Mammary epithelial cell (primary cell): ENCODE measurements at places on chromosomes 7 and 10. TPM values are rescaled to one million over a fixed set of nuclear protein-coding genes. Genes with fewer than 3 reads are reported as not detected.

- DNase-seq: peak; percentile 50
Measured at GRCh38 chr7:116258734-116259133, 48.4 kb downstream of the TES start.

Gene SPACDR
- polyA plus RNA-seq: 0.33 TPM

GRCh38 chr10:3750854-3751253 is 34.2 kb downstream of the KLF6 start:
- DNase-seq: no peak

Gene ABCB8
- 31.7 TPM for polyA plus RNA-seq

GRCh38 chr10:19572056-19572455 is 244.2 kb upstream of the PLXDC2 start:
- no peak for DNase-seq

DNA sequence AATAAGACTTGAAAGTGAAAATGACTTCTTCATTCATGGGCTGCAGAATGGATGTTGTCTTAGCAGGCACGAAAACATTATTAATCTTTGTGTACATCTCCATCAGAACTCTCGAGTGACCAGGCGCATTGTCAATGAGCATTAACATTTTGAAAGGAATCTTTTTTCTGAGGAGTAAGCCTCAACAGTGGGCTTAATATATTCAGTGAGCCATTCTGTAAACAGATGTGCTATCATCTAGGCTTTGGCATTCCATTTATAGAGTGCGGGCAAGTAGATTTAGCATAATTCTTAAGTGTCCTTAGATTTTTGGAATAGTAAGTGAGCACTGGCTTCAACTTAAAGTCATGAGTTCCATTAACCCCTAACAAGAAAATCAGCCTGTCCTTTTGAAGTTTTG is 33.1 kb downstream of the PTTG1IP2 start:
- DNase-seq: no peak

DNA sequence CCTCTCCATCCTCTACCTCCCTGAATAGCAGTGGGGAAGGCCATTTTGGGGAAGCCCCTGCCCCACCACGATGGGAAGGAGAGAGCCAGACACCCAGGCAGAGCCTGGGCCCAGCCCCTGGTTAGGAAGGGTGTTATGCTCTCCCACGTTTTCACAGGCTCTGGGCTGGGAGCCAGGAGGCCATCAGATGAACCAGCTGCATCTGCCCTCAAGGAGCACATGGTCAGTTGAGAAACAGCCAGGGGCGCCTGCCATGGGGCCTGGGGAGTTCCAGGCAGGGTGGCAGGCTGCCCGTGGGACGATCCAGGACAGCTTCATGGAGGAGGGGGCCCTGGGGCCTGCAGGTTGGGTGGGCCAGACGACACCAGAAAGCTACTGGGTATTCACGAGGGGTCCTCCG is 47.5 kb downstream of the CAMK2B start:
- DNase-seq: no peak

DNA sequence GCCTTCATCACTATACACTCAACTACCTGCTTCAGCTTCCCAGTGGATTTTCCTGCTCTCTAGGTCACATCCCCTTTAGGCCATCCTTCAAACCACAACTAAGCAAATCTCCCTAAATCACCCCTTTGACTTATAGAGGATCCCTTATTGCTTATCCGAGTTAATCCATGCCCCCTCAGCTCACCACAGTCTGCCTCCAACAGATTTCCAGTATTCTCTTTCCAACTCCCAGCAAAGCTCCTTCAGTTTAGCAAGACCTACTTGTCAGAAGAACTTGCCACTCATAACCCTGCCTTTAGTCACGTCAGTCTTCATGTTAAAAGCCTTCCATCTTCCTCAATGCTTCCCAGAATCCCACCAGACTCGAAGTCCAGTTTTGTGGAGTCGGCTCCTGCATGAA is 38.6 kb downstream of the RAPGEF5 start:
- no peak for DNase-seq

- DNase-seq: peak; percentile 71
Measured at GRCh38 chr10:127908106-127908958, 1.4 kb downstream of the PTPRE start.

Gene NAT16
- polyA plus RNA-seq: not detected

Gene PIK3CG
- polyA plus RNA-seq: not detected

DNA sequence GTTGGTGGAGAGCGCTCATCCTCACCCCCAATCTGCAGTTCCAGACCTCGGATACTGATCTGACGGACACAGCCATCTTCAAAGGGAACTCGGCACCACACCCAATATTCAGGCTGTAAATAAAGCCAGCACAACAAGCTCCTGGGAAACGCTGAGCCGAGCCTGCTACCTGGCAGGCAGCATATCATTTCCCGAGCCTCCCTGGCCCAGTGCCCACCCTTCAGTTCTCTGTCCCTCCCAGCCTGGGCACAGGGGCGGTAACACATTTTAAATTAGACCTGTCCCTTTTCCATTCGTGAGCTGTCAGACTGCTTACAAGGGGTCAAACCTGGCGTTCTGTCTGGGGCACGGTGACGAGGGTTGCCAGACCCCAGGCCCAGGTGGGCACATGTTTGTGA is 250.5 kb downstream of the ARHGAP12 start:
- no peak for DNase-seq

DNA sequence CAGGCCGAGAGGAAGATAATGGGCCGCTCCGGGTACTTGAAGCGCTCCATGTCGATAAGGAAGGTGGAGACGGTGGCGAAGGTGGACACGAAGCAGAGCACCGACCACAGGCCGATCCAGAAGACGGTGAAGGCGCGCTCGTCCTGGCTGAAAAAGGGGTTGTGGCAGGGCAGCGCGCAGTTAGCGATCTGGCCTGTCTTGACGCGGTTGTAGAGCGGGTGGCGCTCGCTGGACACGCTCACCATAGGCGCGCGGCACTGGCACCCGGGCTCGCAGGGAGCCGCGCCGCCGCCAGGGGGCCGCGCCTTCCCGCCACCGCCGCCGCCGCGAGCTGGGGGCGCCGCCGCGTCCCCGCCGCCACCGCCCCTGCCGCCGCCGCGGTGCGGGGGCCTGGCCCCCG is 1.6 kb downstream of the FZD8 start:
- DNase-seq: peak; percentile 66

DNA sequence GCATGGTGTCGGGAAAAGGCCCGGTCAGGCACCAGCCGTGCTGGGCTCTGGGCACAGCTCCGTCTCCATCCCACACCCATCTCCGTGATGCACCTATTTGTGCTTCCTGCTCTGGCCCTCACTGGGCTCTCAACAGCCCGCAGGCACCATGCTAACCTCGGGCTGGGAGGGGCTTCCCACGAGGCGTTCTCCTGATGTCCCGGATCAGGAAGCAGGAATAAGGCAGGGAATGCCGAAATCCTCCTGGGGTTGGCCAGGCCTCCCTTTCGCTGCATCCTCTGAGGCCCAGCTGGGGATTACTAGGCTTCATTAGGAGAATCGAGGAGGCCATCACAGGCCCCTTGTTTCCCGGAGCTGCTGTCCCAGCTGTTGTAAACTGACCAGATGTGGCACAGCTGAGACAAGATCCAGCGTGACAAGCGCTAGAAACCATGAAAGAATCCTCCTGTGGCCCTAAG is 72.0 kb downstream of the FAM53B start:
- no peak for DNase-seq

DNA sequence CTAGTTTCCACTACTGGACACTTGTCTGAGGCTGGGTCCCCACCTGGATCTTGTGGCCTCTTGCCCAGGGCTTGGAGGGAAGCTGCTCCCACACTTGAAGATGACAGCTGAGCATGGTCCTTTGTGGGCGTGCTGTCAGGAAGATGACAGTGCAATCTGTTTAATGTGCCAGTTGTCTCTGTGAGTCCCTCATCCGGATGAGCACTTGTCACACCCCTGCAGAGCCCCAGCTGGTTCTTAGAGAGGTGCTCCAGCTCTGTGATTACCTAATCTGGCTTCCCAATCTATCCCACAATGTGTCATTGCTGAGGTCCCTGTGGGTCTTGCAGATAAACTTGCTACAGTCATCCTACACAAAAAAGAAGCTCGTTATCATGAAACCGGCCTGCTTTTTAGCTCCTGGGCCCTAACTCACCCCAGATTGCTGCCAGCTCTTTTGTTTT is 34.8 kb upstream of the CCSER2 start:
- no peak for DNase-seq

- DNase-seq: no peak
Measured at GRCh38 chr10:133087045-133087678, 562 bp upstream of the ADGRA1 start.

Gene CALCR
- polyA plus RNA-seq: not detected

Gene LRRD1
- not detected for polyA plus RNA-seq

Gene BCCIP
- polyA plus RNA-seq: 44.1 TPM

DNA sequence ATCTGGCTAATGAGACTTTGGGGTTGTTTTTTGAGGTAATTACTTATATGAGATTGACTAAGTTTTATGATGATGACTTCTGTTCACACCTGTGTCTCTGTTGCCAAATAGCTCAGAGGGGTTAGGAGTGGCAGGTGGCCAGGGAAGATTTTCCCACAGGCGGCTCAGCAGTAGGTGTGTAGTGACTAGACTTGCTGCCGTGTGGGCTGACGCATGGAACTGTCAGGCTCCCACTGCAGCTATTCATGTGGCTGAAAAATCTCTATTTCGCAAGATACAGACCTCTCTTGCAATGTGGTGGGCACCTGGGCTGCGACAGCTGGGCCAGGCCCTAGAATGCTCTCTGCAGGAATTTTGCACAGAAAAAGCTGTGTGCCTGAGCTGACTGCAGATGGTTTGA is 1.4 kb downstream of the CPA4 start:
- peak; percentile 86 for DNase-seq

DNA sequence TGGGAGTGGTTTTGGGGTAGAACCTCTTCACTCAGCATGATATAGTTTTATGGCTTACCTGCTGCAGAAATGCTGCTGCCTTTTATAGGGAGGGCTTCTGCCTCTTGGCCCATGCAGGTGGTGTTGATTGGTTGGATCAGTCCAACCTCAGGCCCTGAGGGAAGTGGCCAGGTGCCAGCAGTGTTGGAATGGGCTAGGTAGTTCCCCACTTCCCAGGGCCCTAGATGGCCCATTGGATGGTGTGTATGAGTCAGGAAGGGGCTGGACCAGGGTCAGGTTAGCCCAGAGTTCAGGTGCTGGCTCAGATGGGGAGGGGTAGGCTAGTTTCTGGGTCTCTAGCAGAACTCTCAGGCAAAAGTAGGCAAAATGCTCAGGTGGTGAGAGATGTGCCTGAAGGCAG is 455.5 kb downstream of the CCSER2 start:
- peak; percentile 8 for DNase-seq

Gene TRIM74
- polyA plus RNA-seq: 0.03 TPM

DNA sequence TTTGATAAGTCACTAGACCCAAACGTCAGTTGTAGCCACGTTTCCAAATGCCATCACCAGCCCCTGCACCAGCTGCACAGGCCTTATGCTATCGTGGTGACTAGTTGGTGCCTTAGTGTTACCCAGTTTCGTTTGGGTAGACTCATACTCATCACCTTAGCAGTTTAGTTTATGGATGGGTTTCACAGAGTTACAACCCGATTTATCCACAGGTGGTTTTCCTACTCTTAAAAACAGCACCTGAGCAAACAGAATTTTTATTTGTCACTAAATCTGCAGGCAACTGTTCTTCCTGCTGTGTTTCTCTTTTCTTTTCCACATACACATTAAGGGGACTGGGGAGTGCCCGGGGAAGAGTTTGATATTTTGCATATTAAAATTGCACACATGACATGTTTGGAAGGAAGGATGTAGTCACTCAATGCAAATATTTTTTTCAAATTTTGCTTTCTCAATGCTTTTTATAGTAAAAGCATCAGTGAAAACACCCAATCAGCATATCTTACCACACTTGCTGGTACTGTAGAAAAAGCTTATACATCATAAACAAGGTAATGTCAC is 41.6 kb downstream of the PDSS1 start:
- DNase-seq: no peak

GRCh38 chr7:50856806-50857205 is 74.1 kb upstream of the GRB10 start:
- DNase-seq: no peak

DNA sequence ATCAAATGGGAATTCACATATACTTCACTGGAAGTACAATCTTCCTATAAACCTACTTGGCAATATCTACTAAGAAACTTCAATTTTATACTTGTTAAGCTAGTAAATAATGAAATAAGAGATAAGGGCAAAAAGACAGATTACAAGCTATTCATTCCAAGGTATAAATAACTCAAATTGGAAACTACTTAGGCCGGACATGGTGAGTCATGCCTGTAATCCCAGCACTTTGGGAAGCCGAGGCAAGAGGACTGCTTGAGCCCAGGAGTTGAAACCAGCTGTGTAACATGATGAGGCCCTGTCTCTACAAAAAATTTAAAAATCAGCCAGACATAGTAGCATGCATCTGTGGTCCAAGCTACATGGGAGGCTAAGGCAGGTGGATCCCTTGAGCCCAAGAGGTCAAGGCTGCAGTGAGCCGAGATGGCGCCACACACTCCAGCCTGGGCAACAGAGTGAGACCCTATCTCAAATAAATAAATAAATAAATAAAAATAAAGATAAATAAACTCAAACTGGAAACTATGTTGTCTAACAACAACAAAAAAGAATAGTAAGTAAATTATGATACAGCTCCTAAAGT is 37.6 kb downstream of the ARHGAP21 start:
- no peak for DNase-seq

Gene LAMB1
- 76.2 TPM for polyA plus RNA-seq

Gene KCP
- 0.20 TPM for polyA plus RNA-seq

DNA sequence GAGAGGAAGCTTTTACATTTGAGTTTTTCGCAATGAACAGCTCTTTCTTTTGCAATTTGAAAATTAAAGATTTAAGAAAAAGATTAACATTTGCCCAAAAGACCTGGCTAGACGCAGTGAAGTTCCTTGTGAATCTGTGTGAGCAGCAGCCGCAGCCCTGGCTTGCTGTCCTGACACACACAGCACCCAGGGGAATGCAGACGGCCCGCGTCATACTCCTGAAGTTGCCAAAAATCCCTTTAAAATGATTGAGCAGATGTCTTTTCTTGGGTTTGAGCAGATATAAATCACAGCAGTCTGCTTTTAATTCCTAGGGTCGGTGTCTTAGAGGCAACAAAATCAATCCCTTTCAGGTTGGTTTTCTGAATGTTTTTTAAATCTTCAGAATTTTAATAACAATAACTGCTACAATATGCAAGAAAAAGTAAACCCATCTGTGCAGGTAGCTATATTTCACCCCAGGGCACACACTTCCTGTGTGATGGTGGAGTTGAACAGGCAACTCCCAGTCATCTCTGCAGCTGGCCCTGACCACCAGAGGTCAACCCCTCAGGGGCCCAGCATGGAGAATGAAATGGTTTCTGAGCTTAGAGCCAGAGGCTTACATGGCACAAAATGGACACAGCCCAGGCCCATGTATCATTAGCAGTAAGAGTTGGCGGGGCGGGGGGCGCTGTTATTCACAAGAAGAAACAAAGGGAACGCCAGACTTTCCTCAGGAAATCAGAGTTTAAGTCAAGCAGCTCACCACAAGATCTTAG is 32.2 kb upstream of the TRIL start:
- no peak for DNase-seq
